CD4-positive, alpha-beta T cell (primary cell): ENCODE measurements at places on chromosomes 7 and 10.

- no peak for DNase-seq
- H3K4me3 ChIP-seq, result no peak overlapping the region
- H3K4me1 ChIP-seq, result peaks cover 31% of the 10 kb centered on the region
- peaks cover 25% of the 10 kb centered on the region for H3K36me3 ChIP-seq
Observed at GRCh38 chr10:102629661-102630614, 14.3 kb upstream of the TRIM8 start.

GRCh38 chr10:129962031-129962871, 1.8 kb downstream of the EBF3 start:
- no peaks in the 10 kb centered on the region for H3K36me3 ChIP-seq
- H3K27me3 ChIP-seq, result peaks cover 87% of the 10 kb centered on the region
- H3K4me3 ChIP-seq, result peak overlapping the region; percentile 30
- peaks cover 30% of the 10 kb centered on the region for H3K4me1 ChIP-seq

DNA sequence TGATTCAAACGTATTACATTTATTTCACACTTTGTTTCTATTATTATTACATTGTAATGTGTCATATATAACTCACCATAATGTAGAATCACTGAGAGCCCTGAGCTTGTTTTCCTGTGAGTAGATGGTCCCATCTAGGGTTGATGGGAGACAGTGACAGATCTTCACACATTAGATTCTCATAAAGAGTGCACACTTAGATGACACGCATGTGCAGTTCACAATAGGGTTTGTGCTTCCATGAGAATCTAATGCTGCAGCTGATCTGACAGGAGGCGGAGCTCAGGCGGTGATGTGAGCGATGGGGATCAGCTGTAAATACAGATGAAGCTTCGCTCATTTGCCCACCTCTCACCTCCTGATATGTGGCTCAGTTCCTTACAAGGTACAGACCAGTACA, 36.1 kb downstream of the BMPER start:
- no peak overlapping the region for H3K27ac ChIP-seq
- H3K4me1 ChIP-seq, result no peaks in the 10 kb centered on the region
- no peaks in the 10 kb centered on the region for H3K27me3 ChIP-seq
- no peaks in the 10 kb centered on the region for H3K36me3 ChIP-seq
- no peak for DNase-seq

DNA sequence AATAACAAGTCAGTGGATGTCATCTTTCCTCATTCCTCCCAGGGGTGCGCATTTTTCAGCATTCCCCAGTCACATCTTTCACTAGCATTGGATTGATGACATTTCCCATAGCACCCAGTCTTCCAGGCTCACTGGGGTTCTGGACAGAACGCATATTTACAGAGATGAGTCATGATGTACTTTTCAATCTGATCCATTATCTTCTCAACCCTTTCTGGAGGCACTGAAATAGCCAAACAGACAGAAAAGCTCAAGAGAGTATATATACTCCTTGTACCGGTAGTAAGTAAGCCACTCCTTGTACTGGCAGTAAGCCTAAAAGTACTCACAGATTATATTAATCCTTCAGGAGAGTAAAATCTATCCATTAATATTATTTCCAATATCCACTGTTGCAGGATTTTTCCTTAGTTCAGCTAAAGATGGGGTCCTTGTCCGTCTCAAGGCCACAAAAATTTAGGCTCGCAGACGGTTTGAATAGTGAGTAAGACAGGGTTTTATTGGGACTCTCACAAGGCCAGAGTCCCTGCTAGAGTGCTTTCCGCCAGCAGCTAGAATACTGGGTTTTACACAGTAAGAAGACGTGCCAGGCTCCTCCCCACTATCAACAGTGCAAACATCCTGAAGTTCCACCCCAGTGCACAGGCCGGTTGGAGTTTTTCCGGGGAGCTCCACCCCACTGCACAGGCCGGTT, 60.8 kb downstream of the MDH2 start:
- no peaks in the 10 kb centered on the region for H3K27me3 ChIP-seq
- no peak for DNase-seq
- H3K4me1 ChIP-seq, result no peaks in the 10 kb centered on the region
- no peak overlapping the region for H3K4me3 ChIP-seq
- no peak overlapping the region for H3K27ac ChIP-seq
- H3K36me3 ChIP-seq, result no peaks in the 10 kb centered on the region

- no peak overlapping the region for H3K4me3 ChIP-seq
- no peak for DNase-seq
- peaks cover 22% of the 10 kb centered on the region for H3K36me3 ChIP-seq
- H3K27ac ChIP-seq, result no peak overlapping the region
- no peaks in the 10 kb centered on the region for H3K27me3 ChIP-seq
Observed at GRCh38 chr7:128021366-128021765, 9.9 kb downstream of the LRRC4 start.

DNA sequence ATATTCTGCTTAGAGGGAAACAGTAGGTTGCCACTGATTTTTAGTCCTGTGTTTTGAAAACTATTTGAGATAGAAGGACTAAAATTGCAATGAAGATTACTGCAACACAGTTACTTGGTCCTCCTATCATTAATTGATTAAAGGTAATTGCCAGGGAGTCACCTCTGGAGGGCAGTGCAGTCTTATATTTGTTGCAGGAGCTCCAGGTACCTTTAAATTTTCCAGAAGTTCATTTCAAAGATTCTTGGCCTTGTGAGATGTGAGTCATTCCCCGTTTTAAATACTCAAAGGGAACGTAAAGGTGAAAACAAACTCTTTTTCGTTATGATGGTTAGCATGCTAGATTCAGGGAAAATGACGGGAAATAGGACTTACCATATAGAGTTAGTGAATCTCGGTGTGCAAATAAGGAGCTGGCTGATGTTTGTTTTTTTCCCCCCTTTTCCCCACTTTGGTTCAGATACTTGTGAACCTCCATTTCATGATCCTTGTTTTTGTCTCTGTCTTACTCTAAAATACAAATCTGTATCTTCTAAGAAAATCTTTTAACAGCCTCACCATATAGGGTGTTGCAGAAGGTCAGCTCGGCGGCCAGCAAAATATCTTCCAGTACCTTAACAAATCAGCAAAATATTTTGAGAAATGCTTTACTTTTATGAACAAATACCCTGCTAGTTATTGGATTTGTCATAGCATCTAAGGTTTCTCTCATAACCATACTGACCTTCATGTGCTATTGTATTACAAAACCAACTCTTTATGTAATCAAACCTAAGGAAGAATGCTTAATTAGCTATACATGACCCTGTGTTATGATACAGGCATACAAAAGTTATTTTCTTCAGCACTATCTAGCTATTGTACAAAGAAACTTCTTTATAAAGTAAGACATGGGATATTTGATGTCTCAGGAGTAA, 143.0 kb upstream of the HDAC9 start:
- H3K36me3 ChIP-seq, result no peaks in the 10 kb centered on the region
- no peak overlapping the region for H3K27ac ChIP-seq
- H3K27me3 ChIP-seq, result no peaks in the 10 kb centered on the region
- H3K4me1 ChIP-seq, result no peaks in the 10 kb centered on the region
- H3K4me3 ChIP-seq, result no peak overlapping the region
- DNase-seq, result no peak

- H3K27ac ChIP-seq, result no peak overlapping the region
- H3K27me3 ChIP-seq, result no peaks in the 10 kb centered on the region
- no peaks in the 10 kb centered on the region for H3K4me1 ChIP-seq
- no peaks in the 10 kb centered on the region for H3K36me3 ChIP-seq
- H3K4me3 ChIP-seq, result no peak overlapping the region
- no peak for DNase-seq
Observed at GRCh38 chr10:61792097-61792716, 109.3 kb upstream of the ARID5B start.

DNA sequence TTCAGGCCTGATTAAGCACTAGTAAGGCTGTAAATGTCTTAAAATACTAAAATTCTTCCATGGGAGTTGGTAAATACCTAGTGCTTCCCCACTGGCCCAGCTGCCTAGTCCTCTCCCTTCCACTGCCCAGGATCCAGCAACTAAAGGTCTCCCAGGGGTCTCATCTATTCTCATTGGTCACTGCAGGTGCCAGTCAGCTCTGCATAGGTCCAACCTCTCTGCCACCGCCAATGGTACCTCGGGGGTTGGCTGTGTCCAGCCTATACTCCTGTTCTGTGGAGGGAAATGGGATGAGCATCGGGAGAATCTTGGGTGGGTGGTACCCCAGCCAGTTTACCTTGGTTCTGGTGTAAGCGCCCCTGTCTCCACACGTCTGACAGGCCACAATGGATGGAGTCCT, 6.1 kb upstream of the CREB5 start:
- peaks cover 28% of the 10 kb centered on the region for H3K27me3 ChIP-seq
- no peak for DNase-seq
- H3K36me3 ChIP-seq, result no peaks in the 10 kb centered on the region
- no peak overlapping the region for H3K4me3 ChIP-seq
- H3K4me1 ChIP-seq, result peaks cover 22% of the 10 kb centered on the region
- H3K27ac ChIP-seq, result no peak overlapping the region

DNA sequence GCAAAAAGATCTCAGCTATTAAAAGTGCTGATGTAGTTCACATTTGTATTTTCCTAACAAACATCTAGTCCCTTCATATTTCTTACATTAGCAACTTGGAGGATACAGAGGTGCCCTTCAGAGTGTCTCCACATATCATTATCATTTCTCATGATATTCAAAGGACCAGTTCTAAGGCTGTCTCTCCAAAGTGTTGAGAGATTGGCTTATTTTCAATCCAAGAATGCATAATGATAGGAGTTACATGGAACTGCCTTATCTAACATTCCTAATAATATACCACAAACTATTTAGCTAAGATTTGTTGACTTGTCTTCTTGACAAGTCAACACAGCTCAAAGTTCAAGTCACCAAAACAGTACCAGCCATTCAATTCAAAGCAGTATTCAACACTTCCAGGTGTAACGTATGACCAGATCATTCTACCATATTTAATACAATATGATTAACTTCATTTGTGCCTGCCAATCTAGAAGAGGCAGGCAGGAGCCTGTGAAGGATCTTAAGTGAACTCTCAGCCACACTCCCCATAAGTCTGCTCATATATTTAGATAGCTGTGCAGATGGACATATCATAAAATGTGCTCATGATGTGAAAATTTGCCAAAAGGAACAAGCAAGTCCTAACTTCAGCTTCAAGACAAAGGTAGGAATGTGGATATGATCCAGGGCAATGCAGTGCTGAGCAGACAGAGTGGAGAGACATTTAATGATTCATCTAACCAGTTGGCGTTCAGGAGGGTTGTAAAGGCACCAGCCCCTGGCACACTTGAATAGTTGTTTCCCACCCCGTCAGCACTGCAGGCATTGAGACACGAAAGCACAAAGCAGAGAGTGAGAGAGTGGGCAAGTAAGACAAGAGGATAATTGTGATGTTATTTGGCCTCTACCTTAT, 108.3 kb downstream of the MTERF1 start:
- no peak overlapping the region for H3K27ac ChIP-seq
- no peak for DNase-seq
- no peak overlapping the region for H3K4me3 ChIP-seq
- no peaks in the 10 kb centered on the region for H3K4me1 ChIP-seq
- H3K27me3 ChIP-seq, result no peaks in the 10 kb centered on the region

DNA sequence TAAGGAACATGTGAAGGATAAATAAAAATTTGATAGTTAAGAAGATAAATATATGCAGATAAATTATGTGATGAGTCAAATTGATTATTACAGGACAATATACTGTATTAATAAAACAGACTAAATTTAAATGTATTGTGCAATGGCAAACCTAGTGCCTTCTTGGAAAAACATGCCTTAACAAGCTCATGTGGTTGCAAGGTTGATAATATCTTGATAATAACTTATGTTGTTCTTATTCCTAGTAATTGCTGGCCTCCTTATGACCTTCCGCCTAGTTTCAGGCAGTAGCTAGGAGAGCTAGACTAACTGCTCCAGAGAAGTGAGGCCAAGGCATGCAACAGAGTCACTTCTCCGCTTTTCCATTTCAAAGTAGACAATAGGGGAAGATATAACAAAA, 7.6 kb upstream of the RAB11FIP2 start:
- no peaks in the 10 kb centered on the region for H3K4me1 ChIP-seq
- no peaks in the 10 kb centered on the region for H3K36me3 ChIP-seq
- H3K4me3 ChIP-seq, result no peak overlapping the region
- no peaks in the 10 kb centered on the region for H3K27me3 ChIP-seq

- H3K27me3 ChIP-seq, result no peaks in the 10 kb centered on the region
- peak overlapping the region; percentile 49 for H3K4me3 ChIP-seq
- no peaks in the 10 kb centered on the region for H3K36me3 ChIP-seq
- no peak for DNase-seq
- no peak overlapping the region for H3K27ac ChIP-seq
Observed at GRCh38 chr7:87038993-87039690, 20.3 kb downstream of the ELAPOR2 start.

DNA sequence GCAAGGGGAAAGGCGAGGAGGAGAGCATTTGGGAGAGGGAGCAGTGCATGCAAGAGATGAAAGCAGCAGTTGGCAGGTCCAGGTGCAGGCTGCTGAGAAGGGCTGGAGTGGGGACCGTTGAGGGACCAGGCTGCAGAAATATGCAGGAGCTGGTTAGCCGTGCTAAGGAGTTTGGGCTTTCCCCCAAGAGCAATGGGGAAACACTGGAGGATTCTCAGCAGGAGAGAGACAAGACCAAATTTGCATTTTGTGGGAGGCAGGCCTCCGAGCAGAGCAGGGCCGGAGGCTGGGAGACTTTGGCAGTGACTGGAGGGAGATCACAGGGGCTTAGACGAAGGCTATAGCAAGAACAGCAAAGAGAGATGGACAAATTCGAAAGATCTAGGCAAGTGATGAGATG, 11.8 kb downstream of the BTBD16 start:
- no peaks in the 10 kb centered on the region for H3K27me3 ChIP-seq
- no peak overlapping the region for H3K4me3 ChIP-seq
- DNase-seq, result no peak
- no peak overlapping the region for H3K27ac ChIP-seq
- no peaks in the 10 kb centered on the region for H3K36me3 ChIP-seq

- no peak overlapping the region for H3K4me3 ChIP-seq
- H3K27me3 ChIP-seq, result no peaks in the 10 kb centered on the region
- no peaks in the 10 kb centered on the region for H3K36me3 ChIP-seq
Observed at GRCh38 chr10:8418631-8419030, 364.1 kb downstream of the GATA3 start.

DNA sequence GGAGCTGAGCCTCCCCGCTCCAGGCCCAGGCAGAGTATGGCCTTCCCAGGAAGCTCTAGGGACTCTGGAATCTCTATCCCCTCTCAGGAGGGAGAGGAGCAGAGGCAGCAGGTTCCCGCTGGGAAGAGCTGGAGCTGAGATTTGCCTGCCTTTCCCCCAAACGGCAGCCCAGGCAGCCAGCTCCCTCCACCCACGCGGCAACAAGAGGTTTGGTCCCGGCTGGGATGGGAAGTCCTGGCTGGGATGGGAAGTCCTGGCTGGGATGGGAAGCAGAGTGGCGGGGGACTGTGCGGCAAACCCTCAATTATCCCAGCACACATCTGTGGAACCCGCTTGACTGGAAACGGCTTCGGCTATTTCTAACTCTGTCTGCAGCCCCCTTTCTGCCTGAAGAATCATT, 223.0 kb downstream of the ELFN1 start:
- H3K36me3 ChIP-seq, result peaks cover 69% of the 10 kb centered on the region
- H3K4me1 ChIP-seq, result peaks cover 19% of the 10 kb centered on the region
- no peak overlapping the region for H3K27ac ChIP-seq
- H3K4me3 ChIP-seq, result no peak overlapping the region

- no peak overlapping the region for H3K27ac ChIP-seq
- no peaks in the 10 kb centered on the region for H3K27me3 ChIP-seq
- H3K4me1 ChIP-seq, result peaks cover 4% of the 10 kb centered on the region
- H3K36me3 ChIP-seq, result no peaks in the 10 kb centered on the region
- no peak for DNase-seq
Observed at GRCh38 chr10:90913774-90914420, 7.0 kb downstream of the ANKRD1 start.

GRCh38 chr10:102919992-102920739, 2.1 kb downstream of the CNNM2 start:
- H3K4me1 ChIP-seq, result peaks cover 34% of the 10 kb centered on the region
- DNase-seq, result no peak
- H3K36me3 ChIP-seq, result no peaks in the 10 kb centered on the region
- no peak overlapping the region for H3K27ac ChIP-seq
- no peaks in the 10 kb centered on the region for H3K27me3 ChIP-seq
